ENCODE measurements at places on chromosomes 13 and 19.

DNA sequence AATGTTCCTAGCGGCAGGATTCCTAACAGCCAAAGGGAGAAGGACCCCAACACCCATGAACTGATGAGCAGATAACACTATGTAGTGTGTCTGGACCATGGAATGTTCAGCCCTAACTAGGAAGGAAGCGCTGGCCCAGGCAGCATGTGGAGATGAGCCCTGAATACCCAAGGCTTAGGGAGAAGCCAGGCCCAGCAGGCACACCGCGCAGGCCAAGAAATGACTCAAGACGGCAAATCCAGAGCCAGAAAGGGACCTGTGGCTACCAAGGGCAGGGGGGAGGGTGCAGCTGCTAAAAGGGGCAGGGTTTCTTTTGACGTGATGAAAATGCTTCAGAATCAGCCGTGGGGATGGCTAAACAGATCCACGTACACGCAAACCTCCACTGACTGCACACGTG lies 20.7 kb upstream of the TINCR start:
- DNase-seq = no peak

DNA sequence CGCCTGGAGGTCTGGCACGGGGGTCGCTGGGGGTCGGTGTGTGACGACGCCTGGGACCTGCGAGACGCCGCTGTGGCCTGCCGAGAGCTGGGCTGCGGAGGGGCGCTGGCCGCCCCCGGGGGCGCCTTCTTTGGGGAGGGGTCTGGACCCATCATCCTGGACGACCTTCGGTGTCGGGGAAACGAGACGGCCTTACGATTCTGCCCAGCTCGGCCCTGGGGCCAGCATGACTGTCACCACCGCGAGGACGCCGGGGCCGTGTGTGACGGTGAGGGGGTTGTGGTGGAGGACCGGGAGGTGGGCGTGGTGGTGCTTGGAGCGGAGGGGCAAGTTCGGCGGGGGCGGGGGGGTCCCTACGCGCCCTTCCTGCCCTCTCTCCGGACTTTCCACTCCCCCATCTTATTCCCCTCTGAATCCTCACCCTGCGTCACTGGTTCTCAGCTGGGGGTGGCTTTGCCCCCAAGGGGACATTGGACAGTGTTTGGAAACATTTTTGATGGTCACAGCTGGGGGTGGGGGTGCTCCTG lies 5.5 kb downstream of the SSC5D start:
- no peak for DNase-seq

DNA sequence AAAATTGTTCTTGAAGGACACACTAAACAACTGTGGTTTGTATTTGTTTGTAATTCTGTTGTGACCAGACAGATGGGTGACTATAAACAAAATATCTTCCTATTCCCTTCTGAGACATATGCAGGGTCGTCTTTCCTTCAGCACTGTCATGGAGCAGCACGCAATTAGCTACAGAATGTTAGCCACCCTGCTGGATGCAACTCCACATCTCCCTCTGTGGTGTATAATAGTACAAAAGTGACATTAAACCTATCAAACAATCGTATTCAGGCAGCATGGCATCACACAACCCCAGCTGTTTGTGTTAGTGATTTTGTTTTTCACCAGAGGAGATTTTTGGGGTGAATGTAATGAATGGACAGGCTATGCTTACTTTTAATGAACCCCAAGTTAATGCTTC lies 146.2 kb downstream of the GPC6 start:
- no peak for DNase-seq

- DNase-seq = peak; percentile 93
Measured at GRCh38 chr19:42440357-42441048, 2.2 kb downstream of the CXCL17 start.

DNA sequence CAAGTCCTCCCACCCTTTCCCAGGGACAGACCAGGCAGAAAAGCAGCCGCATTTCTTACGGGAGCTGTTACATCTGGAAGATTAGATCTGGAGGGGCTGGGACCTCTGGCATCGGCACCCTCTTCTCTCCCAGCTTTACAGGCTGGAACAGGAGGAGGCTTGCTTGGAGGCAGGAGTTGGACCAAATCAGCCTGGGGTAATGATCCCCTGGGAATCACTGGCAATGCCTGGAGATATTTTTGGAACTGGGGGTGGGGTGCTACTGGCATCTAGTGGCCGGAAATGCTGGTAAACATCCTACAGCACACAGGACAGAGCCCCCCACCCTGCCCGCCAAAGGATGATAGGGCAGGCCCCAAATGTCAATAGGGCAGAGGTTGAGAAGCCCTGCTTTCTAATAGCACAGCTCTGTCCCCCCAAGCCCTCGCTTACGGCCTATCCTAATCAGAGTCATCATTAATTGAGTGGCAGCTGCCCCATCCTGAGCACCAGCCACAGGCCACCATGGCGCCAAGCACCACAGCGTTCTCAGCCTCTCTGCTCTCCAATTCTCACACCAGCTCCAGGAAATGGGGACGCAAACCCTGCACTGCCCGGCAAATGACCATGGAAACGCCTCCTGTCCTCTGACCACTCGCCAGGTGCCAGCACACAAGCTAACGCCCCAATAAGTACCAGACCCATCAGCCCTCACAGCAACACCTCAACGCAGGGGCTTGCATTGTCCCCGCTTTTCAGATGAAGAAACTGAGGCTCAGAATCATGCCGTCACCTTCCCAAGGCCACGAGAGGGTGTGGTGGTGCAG lies 20.6 kb downstream of the LRRC4B start:
- no peak for DNase-seq

DNA sequence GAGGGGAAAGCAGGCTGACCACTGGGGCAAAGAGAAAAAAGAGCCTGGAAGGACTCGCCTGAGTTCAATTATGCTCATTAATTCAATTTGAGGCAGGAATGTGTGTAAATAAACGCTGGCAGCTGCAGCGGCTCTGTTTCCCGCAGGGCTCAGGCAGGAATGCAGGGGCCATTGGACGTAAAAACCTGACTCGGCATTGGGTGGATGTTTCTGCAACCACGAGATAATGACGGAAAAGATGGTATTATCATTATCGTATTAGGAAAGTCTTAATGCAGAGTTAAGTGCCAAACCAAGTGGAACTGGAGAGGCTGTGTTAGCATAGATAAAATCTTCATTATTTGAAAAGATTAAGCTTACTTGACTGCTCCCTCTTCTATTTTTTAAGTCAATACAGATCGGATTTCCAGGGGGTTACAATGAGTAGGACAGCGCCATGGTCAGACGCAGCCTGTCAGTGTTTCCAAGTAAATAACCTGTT lies 169.8 kb downstream of the SHISA2 start:
- DNase-seq = no peak

GRCh38 chr19:42363614-42364346 lies 26.3 kb downstream of the CNFN start:
- DNase-seq = no peak

DNA sequence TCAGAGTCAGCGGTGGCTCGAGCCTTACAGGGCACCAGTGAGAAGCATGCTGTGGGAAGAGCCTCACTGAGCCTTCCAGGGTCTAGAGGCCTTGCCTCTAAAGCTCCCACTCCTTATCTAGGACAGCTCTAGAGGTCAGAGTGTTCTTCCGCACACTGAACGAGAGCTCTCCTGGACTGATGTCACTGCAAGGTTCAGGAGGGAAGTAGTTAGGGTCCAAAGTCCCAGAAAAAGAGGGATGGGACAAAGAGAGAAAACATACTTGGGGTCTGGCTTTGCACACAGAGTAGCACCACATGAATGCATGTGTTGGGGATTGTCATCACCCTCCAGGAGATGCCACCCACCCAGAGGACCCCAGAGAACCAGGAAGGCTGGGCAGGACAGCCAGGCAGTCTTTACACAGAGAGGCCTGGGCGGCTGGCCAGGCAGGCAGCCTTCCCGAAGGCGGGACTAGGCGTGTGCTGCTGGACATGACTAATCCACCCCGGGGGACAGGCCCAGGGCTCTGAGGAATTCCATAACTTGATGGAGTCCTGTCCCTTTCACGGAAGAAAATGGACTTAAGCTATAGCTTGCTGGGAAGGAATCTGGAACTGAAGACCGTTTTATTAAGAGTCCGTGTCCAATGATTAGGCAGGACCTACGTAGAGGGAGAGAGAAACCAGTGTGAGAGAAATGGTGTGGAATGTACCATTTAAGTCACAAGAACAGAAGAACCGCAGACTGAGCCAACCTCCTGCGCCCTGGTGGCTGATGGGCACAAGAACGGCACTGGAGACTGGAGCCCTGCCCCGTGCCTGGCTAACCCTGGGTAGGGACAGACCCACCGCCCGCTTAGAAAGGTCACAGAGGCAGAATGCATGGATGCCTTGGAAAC lies 16.6 kb upstream of the EPHX3 start:
- DNase-seq = no peak

- peak; percentile 85 for DNase-seq
Measured at GRCh38 chr19:39497996-39498797, 550 bp upstream of the DLL3 start.

GRCh38 chr19:16342002-16342715 lies 17.5 kb downstream of the KLF2 start:
- DNase-seq = no peak

GRCh38 chr13:31814536-31814935 lies 75.2 kb downstream of the RXFP2 start:
- no peak for DNase-seq
